Esophagus muscularis mucosa (tissue), 4 donors: ENCODE measurements at places on chromosomes 12 and 14. TPM values are rescaled to one million over a fixed set of nuclear protein-coding genes. Genes with fewer than 3 reads are reported as not detected.

- H3K27me3 ChIP-seq = no peaks in the 10 kb centered on the region
- H3K4me3 ChIP-seq = no peak overlapping the region
- H3K27ac ChIP-seq = no peak overlapping the region
- no peaks in the 10 kb centered on the region for H3K4me1 ChIP-seq
Observed at GRCh38 chr12:127245009-127245408, 1022.0 kb upstream of the TMEM132C start.

GRCh38 chr14:23513818-23514643, 37.5 kb downstream of the ZFHX2 start:
- no peak overlapping the region for H3K4me3 ChIP-seq
- no peaks in the 10 kb centered on the region for H3K36me3 ChIP-seq
- no peaks in the 10 kb centered on the region for H3K4me1 ChIP-seq
- DNase-seq = no peak
- no peaks in the 10 kb centered on the region for H3K27me3 ChIP-seq

HOXC10 gene
- total RNA-seq = not detected

GRCh38 chr14:78403278-78403815, 233.2 kb downstream of the NRXN3 start:
- H3K36me3 ChIP-seq = no peaks in the 10 kb centered on the region
- H3K4me3 ChIP-seq = no peak overlapping the region
- no peaks in the 10 kb centered on the region for H3K27me3 ChIP-seq
- H3K27ac ChIP-seq = no peak overlapping the region
- no peaks in the 10 kb centered on the region for H3K4me1 ChIP-seq

BEGAIN gene
- total RNA-seq = 3.5 TPM

GRCh38 chr14:96309133-96309895, 53.3 kb downstream of the BDKRB1 start:
- H3K36me3 ChIP-seq = peaks cover 32% of the 10 kb centered on the region
- no peak overlapping the region for H3K4me3 ChIP-seq
- no peaks in the 10 kb centered on the region for H3K4me1 ChIP-seq
- H3K27ac ChIP-seq = no peak overlapping the region

PTPN21 gene
- total RNA-seq = 24.7 TPM

LTB4R gene
- 6.0 TPM for total RNA-seq

GRCh38 chr12:104692557-104693218, 235.9 kb downstream of the CHST11 start:
- no peak for DNase-seq
- H3K4me3 ChIP-seq = no peak overlapping the region
- H3K36me3 ChIP-seq = no peaks in the 10 kb centered on the region
- no peak overlapping the region for H3K27ac ChIP-seq
- H3K4me1 ChIP-seq = peaks cover 14% of the 10 kb centered on the region
- H3K27me3 ChIP-seq = no peaks in the 10 kb centered on the region

COCH gene
- 4.5 TPM for total RNA-seq

DNA sequence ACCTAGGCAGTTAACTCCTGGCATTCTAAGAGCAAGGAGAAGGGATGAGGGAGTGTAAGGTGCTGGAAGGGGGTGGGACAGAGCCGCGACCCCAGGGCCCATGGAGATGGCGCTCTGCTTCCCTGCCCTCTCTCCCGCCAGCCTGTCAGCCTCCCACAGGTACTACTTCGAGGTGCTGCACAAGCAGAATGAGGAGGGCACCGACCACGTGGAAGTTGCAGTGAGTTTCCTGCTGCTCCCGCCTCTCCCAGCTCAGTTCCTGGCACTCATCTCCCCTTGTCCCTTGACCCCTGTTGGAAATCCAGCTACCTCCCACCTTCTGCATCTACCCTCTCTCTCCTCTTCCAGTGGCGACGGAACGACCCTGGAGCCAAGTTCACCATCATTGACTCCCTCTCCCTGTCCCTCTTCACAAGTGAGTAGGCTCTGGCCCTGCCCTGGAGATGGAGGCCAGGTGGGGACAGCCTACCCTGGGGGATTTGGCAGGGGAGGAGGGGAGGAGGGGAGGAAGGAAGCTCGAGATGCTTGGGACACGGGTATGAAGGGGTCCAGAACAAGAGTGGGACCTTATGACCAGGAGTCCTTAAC, 88.2 kb downstream of the B4GALNT3 start:
- DNase-seq = no peak
- H3K4me1 ChIP-seq = peaks cover 28% of the 10 kb centered on the region
- H3K4me3 ChIP-seq = no peak overlapping the region
- H3K27ac ChIP-seq = no peak overlapping the region
- peaks cover 7% of the 10 kb centered on the region for H3K36me3 ChIP-seq
- peaks cover 53% of the 10 kb centered on the region for H3K27me3 ChIP-seq

- peaks cover 78% of the 10 kb centered on the region for H3K27me3 ChIP-seq
- H3K4me3 ChIP-seq = peak overlapping the region; percentile 67
- DNase-seq = no peak
- no peaks in the 10 kb centered on the region for H3K36me3 ChIP-seq
Observed at GRCh38 chr12:117098024-117098360, 1.2 kb downstream of the TESC start.

PPFIA2 gene
- 0.86 TPM for total RNA-seq

DNA sequence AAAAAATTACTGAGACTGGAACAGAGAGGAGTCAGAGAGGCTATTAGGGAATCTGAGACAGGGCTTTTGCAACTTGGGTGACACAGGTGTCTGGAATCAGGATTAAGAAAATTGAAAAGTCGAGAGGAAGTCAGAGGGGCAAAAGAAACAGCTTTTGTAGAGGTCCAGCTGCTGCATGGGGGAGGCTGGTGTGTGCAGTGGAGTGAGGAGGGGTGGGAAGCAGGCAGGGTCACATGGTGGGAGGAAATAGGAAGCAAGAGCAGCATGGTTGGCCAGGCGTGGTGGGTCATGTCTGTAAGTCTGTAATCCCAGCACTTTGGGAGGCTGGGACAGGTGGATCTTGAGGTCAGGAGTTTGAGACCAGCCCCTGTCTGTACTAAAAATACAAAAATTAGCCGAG, 69.7 kb upstream of the VRK1 start:
- H3K4me3 ChIP-seq = no peak overlapping the region
- peaks cover 17% of the 10 kb centered on the region for H3K27me3 ChIP-seq
- H3K27ac ChIP-seq = no peak overlapping the region
- H3K4me1 ChIP-seq = no peaks in the 10 kb centered on the region

- peak overlapping the region; percentile 84 for H3K27ac ChIP-seq
- H3K27me3 ChIP-seq = no peaks in the 10 kb centered on the region
- H3K36me3 ChIP-seq = no peaks in the 10 kb centered on the region
Observed at GRCh38 chr12:64669270-64669842, 59.1 kb downstream of the RASSF3 start.

DNA sequence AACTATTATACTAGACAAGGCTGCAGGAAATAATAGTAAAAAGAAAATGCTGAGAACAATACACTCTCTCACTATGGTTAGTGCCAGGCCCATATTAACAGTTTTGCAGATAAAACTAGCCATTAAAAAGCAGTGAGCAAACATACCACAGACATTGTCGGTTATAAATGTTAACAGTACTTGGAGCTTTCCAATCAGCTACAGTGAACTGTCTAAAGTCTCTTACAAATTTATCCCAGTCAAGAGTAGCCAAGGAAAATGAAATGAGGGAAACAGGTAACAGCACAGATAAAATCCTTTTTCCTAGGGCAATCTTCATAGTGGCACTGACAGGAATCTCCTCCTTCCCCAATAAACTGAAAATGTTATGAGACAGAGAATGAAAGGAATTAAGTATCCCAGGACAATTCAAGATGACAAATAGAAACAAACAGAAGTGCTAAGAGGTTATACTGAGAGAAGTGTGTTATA, 30.8 kb downstream of the PAWR start:
- no peak for DNase-seq
- no peak overlapping the region for H3K4me3 ChIP-seq
- H3K27me3 ChIP-seq = no peaks in the 10 kb centered on the region
- no peak overlapping the region for H3K27ac ChIP-seq
- peaks cover 33% of the 10 kb centered on the region for H3K4me1 ChIP-seq
- H3K36me3 ChIP-seq = no peaks in the 10 kb centered on the region

GRCh38 chr12:53219292-53219955, 12.4 kb upstream of the ITGB7 start:
- H3K27me3 ChIP-seq = no peaks in the 10 kb centered on the region
- peaks cover 75% of the 10 kb centered on the region for H3K4me1 ChIP-seq
- no peak for DNase-seq
- peak overlapping the region; percentile 84 for H3K4me3 ChIP-seq
- peak overlapping the region; percentile 99 for H3K27ac ChIP-seq
